H7 (cell line): ENCODE measurements at places on chromosomes 2 and 18. TPM values are rescaled to one million over a fixed set of nuclear protein-coding genes. Genes with fewer than 3 reads are reported as not detected.

DNA sequence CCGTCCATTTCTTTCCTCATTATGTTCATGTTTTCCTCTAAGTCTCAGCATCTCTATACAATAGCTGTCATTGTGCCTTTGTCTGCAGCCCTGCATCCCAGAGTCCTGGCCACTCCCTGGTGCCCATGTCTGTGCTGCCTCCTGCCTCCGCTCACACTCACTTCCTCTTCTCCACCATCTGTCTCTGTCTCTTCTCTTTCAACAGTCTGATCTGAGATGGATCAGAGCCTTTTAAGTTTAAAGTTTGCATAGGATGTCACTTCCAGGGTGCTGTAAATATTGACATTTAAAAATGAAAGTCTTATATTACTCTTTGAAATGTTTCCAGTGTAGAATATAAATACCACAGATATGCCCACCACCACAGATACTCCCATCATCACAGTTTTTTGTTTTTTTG, 42.7 kb downstream of the UBE2F start:
- no peak for DNase-seq

The ANKRD12 gene
- 3.2 and 11.3 TPM in 2 replicates for total RNA-seq

GRCh38 chr18:959854-960253, 55.2 kb downstream of the ADCYAP1 start:
- DNase-seq, result no peak

DNA sequence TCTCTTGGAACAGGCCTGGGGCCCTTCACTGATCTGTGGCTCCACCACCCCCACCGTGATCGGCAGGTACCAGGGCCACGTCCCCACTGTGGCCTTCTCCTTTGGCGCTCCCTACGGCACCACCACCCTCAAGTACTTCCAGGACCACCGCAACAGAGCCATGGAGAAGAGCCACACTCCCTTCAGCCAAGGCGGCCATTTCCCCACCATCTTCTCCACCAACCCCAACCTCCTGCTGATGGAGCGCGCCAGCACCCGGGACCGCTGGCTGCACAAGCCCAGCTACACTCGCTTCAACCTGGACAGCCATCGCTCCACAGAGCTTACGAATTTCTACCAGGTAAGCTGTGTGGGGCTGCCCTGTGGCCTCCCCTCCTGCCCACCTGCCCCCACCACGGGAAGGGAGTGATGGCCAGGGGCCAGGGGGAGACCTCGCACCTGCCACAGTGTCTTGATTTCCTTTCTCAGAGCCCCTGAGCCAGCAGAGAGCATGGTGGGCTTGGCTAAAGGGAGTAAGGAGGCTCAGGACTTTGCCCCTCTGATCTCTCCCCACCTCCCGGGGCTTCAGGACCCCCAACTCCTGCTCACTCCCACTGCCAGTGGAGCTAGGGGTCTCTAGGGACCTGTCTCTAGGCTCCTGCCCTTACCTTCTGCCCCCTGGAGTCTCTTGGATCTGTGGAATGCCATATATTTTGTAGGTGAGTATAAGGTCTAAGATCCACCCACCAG, 65.2 kb downstream of the CIB4 start:
- DNase-seq, result no peak

The GTF2A1L gene
- 1.7 and 2.5 TPM in 2 replicates for total RNA-seq

- DNase-seq, result no peak
Observed at GRCh38 chr18:36633961-36634412, 194.8 kb downstream of the TPGS2 start.

The RIT2 gene
- 0.17 and 0.26 TPM in 2 replicates for total RNA-seq

The ACMSD gene
- total RNA-seq, result not detected in 2 replicates

- no peak for DNase-seq
Observed at GRCh38 chr18:52353589-52353988, 13.6 kb downstream of the DCC start.

The ESPNL gene
- total RNA-seq, result 0.81 and 1.5 TPM in 2 replicates

- DNase-seq, result peak; percentile 82
Observed at GRCh38 chr2:231679908-231680284, 28.4 kb upstream of the PTMA start.

The CHST9 gene
- total RNA-seq, result 2.7 and 3.8 TPM in 2 replicates

GRCh38 chr18:59996370-59996966, 96.7 kb downstream of the PMAIP1 start:
- peak; percentile 43 for DNase-seq

DNA sequence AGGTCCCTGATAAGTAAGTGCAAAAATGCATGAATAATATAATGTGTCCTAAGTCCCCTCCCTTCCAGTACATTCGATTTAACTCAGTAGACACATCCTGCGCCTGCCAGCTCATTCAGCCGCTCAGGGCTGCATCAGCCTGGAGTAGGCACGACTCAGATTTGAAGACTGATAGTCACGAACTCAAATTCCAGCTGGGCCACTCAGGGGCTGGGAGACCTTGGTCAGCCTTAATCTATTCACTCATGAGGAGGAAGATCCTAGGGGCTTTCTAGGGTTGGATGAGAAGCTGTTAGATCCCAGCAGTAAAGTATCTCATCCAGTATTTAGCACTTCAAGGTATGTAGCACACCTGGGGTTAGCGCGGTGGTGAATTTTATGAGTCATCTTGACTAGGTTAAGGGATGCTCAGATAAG, 98.9 kb upstream of the ODC1 start:
- peak; percentile 28 for DNase-seq

The HOXD3 gene
- not detected in 2 replicates for total RNA-seq

GRCh38 chr2:85766229-85766628, 12.4 kb downstream of the ATOH8 start:
- no peak for DNase-seq
